HTR-8/SVneo (cell line): ENCODE measurements at places on chromosomes 12 and 14.

GRCh38 chr12:111031916-111032590 is 111.7 kb upstream of the MYL2 start:
- no peak for DNase-seq

DNA sequence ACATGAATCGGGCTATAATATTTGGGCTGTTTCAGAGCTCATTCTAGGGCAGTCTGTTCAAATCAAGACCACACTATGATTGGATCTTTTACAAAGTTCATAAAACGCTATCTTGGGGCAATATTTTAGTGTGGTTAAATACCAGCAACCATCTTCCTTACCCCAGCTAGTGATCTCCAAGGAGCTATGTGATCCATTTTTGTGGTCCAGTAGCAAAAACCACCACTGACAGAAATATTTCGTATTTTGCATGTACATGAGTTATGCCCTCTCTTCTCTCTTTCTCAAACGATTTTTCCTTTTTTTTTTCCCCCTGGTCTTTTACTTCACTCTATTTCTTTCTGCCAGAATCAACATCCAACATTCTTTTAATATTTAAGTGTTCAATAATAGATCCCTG is 280.6 kb upstream of the KITLG start:
- no peak for DNase-seq

- DNase-seq, result no peak
Observed at GRCh38 chr12:62805517-62805916, 129.4 kb downstream of the PPM1H start.

GRCh38 chr14:101743701-101744100 is 17.8 kb upstream of the PPP2R5C start:
- no peak for DNase-seq

DNA sequence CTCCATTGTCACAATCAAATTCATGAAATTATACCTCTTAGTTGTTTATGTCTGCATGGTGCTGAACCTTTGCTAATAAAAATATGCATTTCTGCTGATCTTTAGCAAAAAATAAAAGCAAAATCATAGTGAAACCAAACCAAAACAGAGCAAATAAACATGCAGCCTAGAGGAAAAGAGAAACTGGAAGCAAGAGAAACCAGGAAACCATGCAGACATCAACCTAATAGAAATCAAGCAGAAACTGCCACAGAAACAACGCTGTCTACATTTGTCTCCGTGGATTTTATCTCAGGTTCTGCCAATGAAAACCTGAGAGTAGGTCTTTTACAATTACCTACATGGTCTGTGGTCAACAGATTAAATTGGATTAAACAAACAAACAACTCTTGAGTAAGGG is 173.7 kb downstream of the SYT10 start:
- no peak for DNase-seq

- DNase-seq, result no peak
Observed at GRCh38 chr14:103138301-103139131, 15.3 kb downstream of the TNFAIP2 start.

- no peak for DNase-seq
Observed at GRCh38 chr14:102951799-102952198, 29.3 kb downstream of the AMN start.

GRCh38 chr12:112686373-112686772 is 105.2 kb upstream of the RPH3A start:
- DNase-seq, result no peak

DNA sequence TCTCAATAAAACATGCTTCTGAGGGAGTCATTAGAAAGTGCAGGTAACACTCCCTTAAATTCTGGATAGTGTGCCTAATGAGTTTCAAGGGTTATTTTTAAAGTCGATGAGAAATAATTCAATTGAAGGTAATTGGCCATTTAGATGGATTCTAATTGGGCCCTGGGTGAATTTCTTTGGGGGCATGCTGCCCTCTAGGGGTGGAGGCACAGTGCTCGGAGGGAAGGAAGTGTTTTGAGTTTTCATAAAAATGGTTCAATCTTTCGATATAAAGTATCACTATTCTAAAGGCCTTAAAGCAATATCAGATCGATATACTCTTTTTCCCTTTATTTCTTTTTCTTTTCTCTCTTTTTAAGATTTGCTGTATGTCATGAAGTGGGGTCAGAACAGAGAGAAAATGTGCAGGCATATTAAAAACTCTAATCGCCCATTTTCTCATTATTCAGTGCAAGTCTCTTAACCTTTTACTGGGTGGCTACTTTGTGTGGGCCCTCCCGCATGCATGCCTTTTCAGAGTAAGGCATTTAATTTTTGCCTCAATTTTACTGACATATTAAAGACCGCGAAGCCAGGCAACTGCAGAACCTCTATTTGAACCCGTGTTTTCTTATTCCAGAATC is 25.5 kb downstream of the NKX2-8 start:
- DNase-seq, result peak; percentile 31

DNA sequence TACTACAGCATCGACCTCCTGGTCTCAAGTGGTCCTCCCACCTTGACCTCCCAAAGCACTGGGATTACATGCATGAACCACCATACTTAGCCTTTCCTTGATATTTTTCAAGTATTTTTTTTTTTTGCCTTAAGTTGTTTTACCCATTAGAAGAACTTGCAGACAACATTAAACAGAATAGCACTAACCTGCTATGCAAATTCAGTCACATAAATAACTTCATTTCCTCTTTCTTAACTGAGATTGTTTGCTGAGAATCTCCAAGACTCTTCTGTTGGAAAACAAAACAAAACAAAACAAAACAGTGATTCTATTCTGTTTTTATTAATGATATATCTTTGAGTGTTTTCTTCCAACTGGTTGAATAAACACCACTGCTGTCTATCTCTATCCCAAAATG is 115.9 kb upstream of the IFNG-AS1 start:
- DNase-seq, result no peak

DNA sequence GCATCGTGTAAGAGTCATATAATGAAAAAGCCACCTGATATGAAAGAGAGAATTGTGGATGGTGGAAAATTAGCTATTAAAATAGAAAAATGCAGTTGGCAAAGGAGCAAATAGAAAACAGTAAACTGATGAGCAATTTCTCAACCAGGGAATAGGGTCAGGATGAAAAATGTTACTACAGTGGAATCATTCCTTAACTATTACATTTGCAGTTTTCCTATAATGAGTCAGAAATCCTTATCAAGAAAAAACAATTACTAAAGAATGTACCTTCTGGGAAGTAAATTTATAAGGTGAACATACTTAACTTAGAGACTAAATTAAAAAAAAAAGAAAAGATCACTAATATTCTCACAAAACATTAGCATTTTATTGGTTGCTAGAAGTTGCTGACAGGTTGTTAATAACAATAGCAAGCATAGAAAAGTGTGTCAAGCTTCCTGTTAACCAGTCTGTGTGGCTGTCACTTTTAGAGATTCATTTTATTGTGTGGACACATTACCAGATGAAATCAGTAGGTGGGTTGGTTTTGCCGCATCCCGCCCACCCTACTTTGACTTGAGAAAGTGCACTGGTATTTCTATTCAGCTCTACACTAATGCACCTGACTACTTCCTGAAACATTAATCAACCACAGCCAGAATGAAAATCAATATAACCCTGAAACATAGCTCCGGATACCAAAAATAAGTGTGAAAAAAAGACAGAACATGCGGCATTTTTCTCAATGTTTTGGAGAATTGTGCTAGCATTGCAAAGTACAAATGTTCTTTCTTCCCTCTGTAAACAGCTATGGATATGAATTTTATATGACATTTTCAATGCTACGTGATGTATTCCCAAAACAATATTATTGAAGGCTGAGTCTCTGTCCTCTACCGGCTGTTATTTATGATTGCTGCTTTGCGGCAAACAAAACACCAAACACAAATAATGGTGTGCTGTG is 576.7 kb downstream of the SLC16A7 start:
- DNase-seq, result no peak

- no peak for DNase-seq
Observed at GRCh38 chr12:67422081-67422480, 152.9 kb downstream of the CAND1 start.

DNA sequence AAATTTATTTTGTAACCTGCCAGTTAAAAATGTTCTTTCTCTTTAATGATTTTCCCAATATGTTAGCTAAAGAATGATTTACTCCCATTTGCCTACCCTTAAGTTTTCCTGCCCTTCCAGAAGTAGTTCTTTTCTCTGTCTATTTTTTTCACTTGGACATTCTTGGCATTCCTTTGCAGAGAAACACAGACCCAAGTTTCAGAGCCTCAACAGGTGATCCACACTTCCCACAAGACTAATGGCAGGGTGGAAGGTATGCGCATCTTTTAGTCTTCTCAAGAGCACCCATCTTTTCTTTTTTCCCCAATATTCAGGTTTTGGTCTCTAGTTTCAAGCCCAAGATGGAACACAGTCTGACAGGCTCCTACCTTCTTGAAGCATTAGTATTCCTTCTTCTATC is 420.7 kb downstream of the ADAMTS20 start:
- peak; percentile 9 for DNase-seq

- DNase-seq, result no peak
Observed at GRCh38 chr12:34391771-34392581, 369.7 kb downstream of the ALG10 start.

DNA sequence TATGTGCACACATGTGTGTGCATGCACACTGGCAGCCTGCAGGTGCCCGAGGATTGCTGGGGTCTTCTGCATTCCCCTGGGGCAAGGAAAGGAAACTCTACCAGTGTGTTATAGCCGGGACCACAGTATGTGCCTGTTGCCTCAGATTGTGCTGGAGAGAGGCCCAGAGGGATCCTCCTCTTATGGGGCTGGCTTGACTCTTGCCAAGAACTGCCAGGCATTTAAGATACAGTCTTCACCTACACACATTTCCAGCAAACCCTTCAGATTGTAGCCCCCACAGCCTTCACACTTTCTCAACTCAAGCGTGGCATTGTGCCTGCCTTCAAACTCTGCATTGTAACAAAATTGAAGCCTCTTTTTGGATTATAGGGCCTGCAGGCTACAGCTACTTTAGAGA is 176.7 kb upstream of the DYRK2 start:
- DNase-seq, result no peak

GRCh38 chr14:46818147-46818546 is 166.6 kb upstream of the RPL10L start:
- DNase-seq, result no peak

DNA sequence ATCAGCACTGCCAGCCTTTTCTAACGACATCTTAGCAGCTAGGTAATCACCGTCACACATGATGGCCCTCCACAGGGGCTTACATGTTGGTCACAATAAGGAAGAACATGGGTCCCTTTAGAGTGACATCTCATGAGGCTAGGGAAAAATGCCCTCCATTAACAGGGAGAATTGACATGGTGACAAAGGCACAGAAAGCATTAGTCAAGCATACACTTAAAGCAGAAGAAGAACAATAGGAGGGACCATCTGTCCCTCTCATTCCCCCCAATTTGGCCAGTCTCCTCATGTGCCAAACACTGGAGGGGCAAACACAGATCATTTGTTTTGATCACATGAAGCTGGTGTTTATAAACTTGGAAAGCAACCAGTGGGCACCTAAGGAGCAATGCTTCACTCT is 78.0 kb downstream of the GRIP1 start:
- no peak for DNase-seq

DNA sequence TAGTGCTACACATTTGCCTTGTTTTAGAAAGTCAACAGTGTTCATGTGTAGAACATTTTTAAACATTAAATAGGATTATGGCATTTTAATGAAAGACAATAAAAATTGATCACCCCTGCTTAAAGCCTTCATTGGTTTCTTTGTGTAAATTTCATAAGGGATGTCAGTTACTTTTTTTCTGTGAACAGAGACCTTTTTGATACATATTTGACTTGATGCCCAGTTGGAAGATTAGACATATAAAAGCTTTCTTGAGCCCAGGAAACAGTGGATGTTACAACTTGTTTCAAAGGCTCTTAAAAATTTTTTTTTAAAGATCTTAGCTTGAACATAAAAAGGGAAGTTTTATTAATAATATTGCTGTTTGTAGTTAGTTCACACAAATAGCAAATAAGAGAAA is 168.7 kb upstream of the PDZRN4 start:
- no peak for DNase-seq

GRCh38 chr12:103758310-103759089 is 82.5 kb downstream of the NT5DC3 start:
- DNase-seq, result no peak

GRCh38 chr14:96121660-96122395 is 82.7 kb downstream of the C14orf132 start:
- DNase-seq, result no peak

DNA sequence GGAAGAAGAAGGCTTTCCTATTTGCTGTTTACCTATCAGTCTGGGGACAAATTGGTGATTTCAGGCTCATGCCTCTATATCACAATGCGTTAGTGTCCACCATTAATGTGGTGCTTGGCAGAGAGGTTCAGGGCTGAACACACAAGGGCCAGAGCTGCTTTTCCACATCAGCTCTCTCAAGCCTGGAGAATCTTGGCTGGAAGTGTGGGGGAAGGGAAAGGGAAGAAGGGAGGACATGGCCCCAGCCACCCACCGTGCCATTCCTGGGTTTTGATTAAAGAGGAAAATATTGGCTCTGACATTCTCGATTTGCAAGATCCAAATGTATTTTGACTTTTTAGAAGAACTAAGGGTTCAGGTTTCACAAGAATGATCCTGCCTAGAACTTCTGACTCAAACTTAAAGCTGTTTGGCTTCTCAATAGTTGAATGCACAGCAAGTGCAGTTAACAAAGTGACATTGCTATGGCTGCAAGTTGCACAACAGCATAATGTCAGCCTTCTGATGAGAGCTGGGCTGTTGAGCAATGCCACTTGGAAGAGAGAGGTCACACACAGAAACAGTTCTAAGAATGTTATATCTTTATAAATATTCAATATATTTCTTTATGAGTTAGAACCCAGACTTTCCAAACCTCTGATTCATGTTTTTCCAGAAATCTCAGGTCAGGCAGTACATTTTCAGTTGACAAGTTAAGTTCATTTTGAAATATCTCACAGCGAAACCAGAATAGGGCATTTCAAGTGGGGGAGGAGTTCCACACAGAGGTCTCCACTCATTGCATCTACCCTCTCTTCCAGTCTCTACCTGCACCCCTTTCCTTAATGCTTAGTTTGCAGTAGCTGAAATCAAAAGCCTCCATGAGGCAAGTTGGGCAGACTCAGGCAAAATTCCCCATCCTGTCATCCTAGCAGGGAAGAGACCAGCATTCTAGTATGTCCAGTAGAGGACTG is 25.3 kb downstream of the IGF1 start:
- no peak for DNase-seq

DNA sequence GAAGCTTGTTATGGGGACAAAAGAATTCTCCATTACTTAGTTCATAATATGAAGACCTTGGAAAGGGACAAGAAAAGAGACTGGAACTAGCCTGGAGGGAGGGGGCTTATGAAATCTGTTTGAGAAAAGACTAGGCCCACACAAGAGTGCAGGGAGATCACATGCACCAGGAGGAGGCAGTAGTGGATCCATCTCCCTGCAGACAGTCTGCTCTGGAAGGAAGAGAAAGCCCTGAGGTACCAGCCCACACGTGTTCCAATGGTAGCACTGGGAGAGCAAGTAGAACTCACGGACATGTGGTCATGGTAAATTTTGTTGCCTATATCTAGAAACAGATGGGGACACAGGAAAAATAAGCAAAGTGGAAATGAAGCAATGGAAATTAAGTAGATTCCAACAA is 445.4 kb downstream of the SOX5 start:
- no peak for DNase-seq

DNA sequence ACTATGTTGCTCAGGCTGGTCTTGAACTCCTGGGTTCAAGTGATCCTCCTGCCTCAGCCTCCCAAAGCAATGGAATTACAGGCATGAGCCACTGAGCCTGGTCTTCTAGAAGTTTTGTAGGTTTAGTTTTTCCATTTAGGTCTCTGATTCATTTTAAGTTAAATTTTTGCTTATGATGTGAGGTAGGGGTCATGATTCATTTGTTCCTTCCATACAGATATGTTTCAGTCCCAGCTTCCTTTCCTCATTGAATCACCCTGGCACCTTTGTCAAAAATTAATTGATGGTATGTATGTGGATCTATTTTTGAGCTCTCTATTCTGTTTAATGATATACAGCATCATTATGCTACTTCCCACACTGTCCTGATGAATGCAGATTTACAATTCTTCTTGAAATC is 25.6 kb upstream of the CABP1 start:
- DNase-seq, result no peak
